ENCODE measurements at places on chromosomes 5 and 9.

GRCh38 chr5:763397-763796, 21.1 kb downstream of the ZDHHC11B start:
- peak; percentile 6 for DNase-seq

- DNase-seq, result no peak
Measured at GRCh38 chr9:19409401-19410194, 789 bp downstream of the ACER2 start.

DNA sequence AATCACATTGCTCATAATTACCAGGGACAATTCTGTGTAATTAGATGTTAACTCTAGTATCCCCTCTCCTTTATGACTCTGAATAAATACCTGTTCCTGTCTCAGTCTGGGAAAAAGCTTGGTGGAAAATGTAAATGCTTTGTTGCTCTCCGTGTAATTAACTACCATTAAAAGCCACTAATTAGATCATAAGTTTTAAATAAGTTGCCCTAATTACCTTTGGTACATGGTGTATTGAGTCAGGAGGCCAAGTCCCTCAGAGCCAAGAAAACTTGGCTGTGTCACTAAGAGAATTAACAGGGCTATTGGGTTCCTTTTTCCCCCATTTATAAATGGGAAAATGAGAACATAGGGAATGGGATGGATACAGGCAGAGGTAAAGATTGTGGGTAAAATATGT, 617.6 kb downstream of the TLR4 start:
- DNase-seq, result no peak

- DNase-seq, result no peak
Measured at GRCh38 chr5:131042021-131042789, 122.9 kb downstream of the HINT1 start.

DNA sequence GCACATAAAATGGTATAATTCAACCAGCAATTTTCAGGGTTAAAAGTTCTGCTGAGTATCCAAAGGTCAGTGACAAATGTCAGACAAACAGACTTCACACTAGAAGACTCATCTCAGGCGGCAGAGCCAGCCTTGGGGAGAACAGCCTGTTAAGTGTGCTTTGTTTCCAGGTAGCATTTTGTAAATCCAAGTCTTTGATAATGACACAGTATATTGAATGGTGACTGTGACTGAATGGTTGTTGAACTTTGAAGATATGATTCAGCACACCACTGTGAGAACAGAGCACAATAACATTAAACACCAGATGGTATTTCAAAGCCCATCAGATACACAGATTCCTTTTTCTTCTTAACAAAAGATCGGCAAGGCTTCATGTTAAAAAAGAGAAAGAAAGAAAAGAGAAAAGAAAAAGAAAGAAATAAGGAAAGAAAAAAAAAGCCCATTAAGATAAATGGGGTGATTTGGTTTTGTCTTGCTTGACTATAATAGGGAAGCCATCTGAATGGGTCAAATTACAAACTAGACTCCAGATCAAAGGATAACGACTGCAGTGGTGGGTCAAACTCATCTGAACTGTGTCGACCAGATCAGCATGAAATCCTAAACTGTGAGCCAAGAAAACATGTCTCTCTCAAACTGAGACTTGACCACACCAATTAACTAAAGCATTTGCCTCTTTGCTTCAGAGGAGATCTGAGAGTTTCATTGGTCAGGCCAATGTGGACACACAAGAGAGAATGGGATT, 313.0 kb upstream of the ZNF608 start:
- no peak for DNase-seq

DNA sequence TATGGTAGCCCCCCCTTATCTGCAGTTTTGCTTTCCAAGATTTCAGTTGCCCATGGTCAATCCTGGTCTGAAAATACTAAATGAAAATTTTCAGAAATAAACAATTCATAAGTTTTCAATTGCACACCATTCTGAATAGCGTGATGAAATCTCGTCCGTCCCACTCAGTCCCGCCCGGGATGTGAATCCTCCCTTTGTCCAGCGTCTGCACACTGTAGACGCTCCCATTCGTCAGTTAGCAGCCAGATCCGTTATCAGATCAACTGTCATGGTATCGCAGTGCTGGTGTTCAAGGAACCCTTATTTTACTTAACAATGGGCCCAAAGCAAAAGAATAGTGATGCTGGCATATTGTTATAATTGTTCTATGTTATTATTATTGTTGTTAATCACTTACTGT, 98.6 kb downstream of the TMEM215 start:
- no peak for DNase-seq

GRCh38 chr5:160641405-160641804, 210.6 kb downstream of the ATP10B start:
- no peak for DNase-seq

GRCh38 chr9:133691191-133691590, 47.0 kb downstream of the SARDH start:
- DNase-seq, result no peak

GRCh38 chr5:150409638-150410523, 2.8 kb downstream of the CD74 start:
- no peak for DNase-seq

DNA sequence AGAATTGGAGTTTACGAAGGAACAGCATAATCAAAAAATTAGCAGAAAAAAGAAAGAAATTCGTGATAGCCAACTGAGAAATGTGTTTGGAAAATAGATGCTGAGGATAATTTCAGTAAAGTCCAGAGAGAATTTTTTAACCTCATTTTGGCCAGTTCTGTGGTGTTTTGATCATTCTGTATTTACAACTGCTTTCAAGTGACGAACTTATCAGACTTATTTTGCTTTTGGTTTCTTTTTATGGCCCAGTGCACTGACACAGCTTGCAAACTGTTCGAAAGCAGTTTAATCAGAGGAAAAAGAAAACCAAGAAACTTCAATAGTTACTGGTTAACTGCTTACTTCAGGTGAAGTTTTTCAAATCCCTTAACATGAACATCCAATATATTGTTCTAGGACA, 1.9 kb downstream of the SDHA start:
- DNase-seq, result no peak

- no peak for DNase-seq
Measured at GRCh38 chr5:68962757-68963484, 130.9 kb upstream of the SLC30A5 start.

- DNase-seq, result no peak
Measured at GRCh38 chr5:98416541-98416940, 356.9 kb upstream of the RGMB start.

DNA sequence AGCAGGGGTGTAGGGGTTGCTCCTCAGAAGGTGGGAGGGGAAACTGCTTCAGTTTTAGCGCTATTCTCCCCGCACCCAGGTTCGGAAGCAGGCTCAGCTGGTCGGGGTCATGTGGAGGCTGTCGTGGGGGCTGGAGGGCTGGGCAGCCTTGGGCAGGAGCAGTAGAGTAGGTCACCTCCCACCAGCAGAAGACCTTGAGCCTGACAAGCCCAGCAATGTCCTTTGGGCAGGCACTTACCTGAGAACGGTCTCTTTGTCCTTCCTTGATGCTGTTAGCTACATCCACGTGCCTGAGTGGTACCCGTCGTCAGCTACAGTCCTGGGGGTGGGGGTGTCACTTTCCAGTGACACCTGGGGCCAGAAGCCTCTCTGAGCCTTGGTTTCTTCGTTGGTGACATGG, 20.3 kb downstream of the ENHO start:
- DNase-seq, result no peak

DNA sequence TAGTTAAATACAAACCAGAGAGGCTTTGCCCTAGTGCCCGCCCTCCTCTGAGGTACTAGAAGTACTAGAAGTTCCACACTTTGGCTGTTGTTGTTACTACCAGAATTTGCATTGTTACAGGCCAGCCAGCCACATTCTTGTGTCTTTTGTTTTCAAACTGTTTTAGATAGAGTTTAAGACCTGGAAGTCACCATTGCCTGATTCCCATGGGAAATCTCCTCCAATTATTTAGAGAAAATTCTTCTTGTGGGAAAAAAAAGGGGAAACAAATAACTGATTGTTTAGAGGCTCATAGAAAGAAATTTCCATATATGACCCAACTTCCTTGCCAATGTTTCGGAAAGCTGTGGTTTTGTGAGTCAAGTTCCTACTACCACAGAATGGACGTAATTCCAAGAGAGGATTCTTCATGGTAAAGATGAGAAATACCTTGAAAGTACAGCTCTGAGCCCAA, 252.2 kb downstream of the GOLPH3 start:
- no peak for DNase-seq

DNA sequence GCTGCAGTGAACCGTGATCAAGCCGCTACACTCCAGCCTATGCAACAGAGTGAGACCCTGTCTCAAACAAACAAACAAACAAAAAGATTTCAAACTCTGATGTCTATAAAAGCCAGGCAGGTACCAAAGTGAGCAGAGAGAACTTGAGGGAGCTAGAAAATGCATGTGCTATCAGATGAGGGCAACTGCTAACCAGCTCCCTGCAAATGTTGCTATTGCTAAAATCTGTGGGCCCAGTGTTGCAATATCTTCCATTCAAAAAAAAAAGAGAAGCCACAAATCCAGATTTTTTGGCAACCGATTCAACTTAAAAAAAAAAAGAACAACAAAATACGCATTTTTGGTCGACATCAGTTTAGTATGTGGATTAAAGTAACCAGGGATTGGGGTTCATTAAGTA, 5.5 kb downstream of the UBE2D2 start:
- DNase-seq, result no peak

Measured in RWPE2 (cell line).